RKO (cell line): ENCODE measurements at places on chromosomes 6 and 20.

- DNase-seq, result no peak
These were observed 213.7 kb upstream of the CITED2 start for GRCh38 chr6:139588076-139588639.

DNA sequence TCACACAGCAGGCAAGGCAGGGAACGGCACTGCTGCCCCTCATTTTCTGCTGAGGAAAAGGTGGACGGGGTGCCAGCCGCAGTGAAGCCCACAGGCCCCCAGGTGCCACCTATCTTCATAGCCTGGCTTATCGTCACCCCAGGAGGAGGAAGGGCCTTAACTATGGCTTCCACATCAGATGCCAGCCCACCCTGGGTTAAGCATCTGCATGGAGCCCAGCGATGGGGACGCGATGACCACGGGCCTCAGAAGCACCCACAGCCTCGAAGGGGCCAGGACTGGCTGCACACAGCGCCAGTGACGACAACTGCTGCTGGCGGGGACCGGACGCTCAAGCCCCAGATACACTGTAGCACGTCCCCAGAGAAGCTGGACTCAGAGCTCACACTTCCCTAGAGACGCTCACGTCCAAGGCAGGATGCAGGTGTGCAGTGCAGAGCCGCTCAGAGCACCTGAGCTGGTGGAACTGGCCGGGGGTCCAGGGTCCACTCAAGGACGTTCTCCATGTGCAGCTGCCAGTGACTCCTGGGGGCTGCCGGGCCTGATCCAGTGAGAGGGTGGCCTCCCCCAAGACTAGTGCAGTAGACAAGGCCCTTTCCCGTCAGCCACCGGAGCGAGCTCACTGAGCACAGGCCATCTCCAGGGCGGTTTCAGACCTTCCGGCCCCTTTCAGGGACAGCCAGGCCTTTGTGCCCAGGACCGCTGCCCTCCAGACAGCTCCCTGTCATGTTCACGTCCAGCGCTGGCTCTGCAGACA is 83.0 kb downstream of the YTHDF1 start:
- DNase-seq, result no peak

DNA sequence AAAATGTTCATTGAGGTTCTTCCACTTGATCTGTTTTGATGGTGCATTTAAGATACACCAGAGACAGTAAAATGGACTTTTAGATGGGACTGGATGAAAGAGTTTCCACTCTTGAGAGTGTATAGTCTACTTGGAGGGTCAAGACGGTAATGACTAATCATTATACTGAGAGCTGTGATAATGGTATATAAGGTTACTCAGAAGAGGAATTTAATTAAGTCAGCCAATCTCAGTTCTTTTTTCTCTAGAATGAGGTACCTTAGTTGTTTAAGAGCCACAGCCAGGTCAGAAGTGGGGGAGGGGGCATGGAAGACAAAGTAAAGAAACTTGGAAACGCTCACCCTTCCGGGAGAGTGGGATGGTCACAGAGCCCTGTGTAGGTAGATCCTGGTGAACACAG is 123.9 kb downstream of the MAP3K4 start:
- DNase-seq, result no peak

DNA sequence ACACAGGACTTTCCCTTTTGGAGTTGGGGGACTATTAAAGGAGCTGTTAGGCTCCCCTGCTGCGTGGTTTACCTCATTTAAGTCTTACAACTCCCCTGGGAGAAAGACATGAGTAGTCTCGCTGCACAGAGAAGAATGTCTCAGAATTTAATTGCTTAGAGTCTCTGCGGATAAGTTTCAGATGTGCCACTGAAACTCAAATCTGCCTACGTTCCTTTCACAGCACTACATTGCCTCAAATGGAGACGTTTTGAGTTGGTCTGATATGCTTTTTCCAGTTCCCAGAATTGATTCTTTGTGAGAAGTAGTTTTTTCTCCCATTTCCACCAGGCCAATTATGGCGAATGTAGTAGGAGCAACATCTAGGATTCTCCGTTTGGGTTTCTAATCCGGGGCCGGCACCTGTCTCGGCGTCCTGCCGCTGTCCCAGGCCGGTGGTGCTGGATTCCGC is 532 bp upstream of the SLC35F1 start:
- no peak for DNase-seq

- no peak for DNase-seq
These were observed 805 bp upstream of the STX16 start for GRCh38 chr20:58650181-58650775.

- no peak for DNase-seq
These were observed 30.6 kb downstream of the ADGRF4 start for GRCh38 chr6:47729019-47729418.

- DNase-seq, result no peak
These were observed 232.3 kb upstream of the ECI2 start for GRCh38 chr6:4367643-4368042.

DNA sequence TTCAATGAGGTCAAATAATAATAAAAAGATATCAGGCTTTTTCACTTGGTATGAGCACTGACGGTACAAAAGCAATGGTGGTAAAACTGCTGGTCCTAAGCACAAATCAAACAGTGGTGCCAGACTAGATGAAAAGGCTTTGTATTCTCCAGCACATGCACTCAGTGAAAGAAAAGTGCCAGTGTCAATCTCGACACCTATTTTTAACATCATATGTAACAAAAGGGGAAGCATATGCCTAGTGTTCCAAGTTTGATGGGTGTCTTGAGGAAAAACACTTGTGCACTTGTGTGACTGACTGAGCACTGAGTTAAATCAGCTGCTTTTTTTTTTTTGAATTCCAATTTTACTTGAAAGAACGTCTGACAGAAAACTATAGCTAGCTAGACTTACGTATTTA is 27.3 kb downstream of the MED23 start:
- DNase-seq, result no peak

- no peak for DNase-seq
These were observed 24.1 kb upstream of the GTF3C6 start for GRCh38 chr6:110934381-110934898.

DNA sequence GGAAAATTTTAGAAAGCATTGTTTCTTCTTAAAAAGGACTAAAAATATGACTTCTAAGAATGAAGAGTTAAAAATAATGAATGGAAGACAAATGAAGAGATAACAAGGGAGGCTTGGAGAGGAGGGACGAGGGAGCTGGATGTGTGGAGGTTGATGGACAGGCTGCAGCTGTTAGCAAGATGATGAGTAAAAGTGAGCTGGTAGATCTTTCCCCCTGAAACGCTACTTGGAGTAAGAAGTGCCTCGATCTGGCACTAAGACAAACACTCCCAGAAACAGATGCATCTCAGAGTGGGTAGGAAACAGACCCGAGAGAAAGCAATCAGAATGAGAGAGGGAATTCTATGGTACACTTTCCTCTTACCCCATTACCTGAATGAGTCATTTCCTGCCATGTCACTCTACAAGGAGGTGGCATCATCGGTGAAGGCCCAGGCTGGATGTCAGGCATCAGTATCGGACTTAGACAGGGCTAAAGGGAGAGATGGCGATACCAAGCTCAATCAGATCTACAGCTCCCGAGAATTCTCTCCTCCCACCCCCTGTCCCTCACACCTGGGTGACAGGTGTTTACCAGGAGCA is 154.1 kb upstream of the BMP2 start:
- peak; percentile 16 for DNase-seq

- DNase-seq, result no peak
These were observed 3.8 kb upstream of the FKBP1A start for GRCh38 chr20:1396702-1397101.
